Endodermal cell (in vitro differentiated cells): ENCODE measurements at places on chromosomes 12 and 14. TPM values are rescaled to one million over a fixed set of nuclear protein-coding genes. Genes with fewer than 3 reads are reported as not detected.

DNA sequence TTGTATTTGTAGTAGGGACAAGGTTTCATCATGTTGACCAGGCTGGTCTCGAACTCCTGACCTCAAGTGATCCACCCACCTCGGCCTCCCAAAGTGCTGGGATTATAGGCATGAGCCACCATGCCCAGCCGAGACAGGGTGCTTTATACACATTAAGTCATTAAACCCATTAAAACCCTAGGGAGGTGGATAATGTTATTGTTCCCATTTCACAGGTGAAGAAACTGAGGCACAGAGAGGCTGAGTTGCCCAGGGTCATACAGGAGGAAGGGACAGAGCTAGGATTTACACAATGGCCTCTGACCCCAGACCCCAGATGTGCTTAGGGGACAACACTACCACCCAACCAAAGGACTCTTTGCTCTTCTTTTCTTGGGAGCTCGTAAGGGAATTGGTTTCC is 51.0 kb upstream of the RIN3 start:
- no peak for DNase-seq

- no peak for DNase-seq
Measured at GRCh38 chr12:132374612-132375445, 45.4 kb upstream of the GALNT9 start.

DNA sequence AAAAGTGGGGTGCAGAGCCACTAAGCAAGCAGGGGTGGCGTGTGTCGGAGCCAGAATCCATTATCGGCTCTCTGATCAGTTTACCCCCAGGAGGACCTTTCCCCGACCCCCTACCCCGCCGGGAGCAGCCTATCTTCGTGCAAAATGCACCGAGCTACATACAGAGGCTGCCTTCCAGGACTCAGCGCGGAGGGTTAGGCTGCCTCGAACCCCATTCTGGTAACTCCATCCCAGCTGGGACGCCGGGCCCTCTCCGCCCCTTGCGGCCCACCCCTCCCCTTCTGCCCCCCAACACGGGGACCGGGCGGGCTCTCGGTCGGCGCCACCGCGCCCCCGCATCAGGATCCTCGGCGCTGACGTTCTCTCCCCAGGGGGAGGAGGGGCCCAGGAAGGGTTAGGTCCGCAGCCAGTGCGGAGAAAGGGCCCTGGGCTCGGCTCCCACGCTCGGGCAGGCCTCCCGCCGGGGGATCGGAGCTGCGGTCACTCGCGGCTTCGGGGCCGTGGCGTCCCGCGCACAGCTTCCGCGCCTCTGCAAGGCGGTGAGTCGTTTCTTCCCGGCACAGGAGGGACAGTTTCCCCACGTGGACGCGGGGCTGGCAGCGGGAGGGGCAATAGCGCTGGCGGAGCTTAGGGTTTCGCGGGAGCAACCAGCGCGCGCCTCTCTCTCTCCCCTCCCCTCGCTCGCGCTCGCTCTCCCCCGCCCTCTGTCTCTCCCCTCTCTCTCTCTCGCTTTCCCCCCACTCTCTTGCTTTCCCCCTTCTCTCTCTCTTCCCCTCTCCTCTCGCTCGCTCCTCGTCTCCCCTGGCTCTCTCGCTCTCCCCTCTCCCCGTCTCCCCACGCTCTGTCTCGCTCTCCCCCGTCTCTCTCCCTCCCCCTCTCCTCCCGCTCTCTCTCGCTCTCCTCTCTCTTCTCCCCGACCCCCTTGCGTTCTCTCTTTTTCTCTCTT is 12.5 kb upstream of the MAP3K9 start:
- DNase-seq, result peak; percentile 82

DNA sequence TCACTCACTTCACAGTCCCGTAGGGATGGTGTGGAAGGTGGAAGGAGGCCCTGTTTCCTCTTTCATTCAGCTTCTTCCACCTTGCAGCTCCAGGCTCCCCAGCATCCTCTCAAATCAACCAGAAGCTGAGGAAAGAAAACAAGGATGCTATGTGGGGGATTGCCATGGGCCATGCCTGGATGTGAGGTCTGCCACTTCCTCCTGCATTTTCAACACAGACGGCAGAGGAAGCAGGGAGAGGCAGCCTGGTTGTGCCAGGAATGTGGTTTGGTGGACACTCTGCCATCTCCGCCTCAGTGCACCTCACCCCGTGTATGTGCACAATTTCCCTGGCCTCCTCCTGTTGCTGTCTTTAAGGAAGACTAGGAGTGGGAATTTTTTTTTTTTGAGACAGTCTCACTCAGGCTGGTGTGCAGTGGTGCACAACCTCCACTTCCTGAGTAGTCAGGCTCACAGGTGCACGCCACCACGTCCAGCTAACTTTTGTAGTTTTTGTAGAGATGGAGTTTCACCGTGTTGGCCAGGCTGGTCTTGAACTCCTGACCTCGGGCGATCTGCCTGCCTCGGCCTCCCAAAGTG is 99.2 kb downstream of the SLC15A4 start:
- DNase-seq, result no peak

Gene SLC25A47
- not detected in 3 replicates for total RNA-seq
